Stimulated activated naive CD8-positive, alpha-beta T cell treated with anti-CD3 and anti-CD28 coated beads, Interleukin-15, amount 100 ng/mL, for 72 hours (primary cell): ENCODE measurements at places on chromosomes 12 and 14.

DNA sequence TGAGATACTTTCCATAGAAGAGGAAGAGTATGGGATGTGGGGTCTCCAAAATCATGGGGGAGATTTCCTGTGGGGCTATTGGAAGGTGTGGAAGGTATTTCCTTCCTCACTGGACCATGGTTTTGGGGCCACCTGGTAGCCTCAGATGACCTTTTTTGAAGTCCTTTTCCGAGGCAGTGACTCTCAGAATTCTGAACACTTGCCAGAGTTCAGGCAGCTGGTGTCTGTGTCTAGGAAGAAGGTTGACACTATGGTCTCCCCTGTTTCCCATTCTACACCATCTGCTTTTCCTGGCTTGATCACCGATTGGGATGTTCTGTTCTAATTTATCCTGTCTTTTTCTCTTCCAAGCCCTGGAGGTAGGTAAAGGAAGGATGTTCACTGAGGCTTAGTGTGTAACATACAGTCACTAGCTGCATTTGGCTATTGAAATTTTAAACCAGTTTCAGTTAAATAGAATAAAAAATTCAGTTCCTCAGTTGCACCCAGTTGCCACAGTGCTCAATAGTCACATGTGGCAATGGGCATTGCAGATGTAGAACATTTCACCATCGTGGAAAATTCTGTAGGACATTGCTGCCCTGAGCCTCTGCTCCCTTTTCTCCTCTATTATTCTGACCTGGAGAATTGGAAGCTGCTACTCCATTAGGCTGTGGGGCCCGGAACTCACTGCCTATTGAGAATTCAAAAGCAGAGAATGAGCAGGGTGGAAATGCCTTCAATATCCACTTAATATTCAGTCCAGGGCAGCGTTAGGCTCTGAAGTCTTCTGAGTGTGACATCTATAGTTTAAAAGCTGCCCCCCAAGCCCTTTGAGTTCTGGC, 11.0 kb upstream of the PLEKHG3 start:
- no peak for DNase-seq

- no peak for DNase-seq
Observed at GRCh38 chr14:104586832-104587620, 7.5 kb downstream of the C14orf180 start.

DNA sequence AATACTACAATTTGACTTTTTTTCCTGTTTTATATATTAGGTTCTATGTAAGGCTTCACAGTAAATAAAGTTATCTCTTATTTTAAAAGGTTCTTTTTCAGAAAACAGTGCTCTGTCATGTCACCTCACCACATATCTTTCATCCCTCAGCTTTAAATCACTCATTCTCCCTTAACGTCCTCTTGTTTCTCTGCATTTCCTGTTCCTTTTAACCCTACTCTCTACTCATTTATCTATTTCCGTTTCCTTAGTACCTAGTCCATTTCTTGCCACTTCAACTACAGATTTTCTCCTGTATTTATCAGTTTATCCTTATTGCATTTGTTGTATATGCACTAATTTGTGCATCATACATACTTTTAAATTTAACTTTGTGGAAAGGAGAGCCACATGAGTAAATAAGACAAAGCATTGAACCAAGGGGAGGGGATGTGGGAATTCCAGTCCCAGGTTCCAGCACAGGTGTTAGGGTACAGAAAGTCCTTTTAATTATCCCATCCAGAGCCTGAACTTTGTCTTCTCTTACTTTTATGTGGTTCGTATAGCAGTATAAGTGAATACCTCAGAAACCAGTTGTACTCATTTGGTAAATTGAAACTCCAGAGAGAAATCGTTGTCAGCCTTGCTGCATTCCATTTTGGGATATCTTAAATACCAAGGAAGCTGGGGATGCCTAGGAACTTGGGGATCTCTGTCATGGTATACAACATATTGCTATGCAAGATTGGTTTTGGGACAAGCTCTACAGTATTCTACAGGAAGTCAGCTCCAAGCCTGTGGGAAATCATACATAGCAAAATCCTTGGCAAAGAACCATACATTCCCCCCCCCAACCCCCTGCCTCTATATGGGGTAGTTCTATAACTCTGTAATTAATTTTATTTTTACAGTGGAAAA, 120.5 kb downstream of the DIP2B start:
- DNase-seq, result no peak

DNA sequence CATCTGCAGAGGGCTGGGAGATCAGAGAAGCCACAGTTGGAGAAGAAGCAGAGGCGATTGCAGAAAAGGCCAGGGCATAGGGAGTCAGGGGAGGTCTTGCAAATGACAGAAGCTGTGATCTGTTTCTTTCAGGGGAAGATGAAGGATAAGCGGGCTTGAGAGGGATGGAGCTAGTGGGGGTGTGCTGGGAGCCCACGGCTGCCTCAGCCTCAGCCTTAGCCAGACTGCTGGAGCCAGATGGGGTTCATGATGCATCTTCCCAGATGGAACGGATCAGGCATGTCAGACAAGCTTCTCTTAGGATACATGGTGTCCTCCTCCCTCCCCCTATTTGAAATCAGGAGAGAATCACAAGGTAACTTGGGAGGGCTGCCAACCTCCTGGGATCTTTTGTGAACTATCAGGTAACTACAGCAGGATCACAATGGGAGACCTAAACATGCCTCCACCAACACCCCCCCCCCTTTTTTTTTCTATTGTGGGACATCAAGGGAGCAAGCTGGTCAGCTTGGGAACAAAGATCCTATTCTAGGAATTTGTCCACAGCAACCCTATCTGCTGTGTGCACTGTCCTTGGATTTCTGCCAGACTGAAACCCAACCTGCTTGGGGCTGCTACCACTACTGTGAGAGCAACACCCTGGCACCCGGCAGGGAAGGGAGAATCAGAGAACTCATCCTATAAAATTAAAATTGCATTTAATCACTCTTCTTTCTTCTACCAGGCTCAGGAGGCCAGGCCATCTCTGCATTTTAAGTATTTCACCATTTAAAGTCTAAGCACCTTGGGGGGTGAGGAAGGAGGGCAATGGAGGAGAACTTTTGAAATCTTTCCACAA, 10.7 kb upstream of the ATP2A2 start:
- DNase-seq, result no peak

DNA sequence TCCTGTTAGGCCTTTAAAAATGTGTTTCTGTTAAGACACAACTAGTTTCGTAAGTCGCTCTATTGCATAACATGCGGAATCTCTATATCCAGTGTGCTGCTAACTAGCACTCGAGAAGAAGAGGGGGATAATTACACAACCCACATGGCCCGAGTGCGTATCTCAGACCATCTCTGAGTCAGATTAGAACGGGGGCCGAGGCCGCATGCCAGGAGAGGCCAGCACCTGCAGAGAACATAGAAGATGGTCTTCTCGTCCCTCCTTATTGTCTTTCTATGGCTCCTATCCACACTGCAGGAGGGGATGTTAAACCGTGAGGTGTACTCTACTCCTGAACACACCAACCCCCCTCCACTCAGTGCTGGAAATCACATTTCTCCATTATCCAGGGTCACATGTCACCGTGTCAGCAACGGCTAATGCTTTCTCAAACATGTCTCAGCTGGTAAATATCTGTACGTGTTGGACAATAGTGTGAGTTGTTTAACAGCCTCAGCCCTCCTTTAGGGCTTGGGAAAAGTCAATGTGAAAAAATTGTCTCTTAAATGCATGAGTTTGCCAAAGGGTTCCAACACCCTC, 56.3 kb downstream of the CCDC88C start:
- DNase-seq, result no peak

DNA sequence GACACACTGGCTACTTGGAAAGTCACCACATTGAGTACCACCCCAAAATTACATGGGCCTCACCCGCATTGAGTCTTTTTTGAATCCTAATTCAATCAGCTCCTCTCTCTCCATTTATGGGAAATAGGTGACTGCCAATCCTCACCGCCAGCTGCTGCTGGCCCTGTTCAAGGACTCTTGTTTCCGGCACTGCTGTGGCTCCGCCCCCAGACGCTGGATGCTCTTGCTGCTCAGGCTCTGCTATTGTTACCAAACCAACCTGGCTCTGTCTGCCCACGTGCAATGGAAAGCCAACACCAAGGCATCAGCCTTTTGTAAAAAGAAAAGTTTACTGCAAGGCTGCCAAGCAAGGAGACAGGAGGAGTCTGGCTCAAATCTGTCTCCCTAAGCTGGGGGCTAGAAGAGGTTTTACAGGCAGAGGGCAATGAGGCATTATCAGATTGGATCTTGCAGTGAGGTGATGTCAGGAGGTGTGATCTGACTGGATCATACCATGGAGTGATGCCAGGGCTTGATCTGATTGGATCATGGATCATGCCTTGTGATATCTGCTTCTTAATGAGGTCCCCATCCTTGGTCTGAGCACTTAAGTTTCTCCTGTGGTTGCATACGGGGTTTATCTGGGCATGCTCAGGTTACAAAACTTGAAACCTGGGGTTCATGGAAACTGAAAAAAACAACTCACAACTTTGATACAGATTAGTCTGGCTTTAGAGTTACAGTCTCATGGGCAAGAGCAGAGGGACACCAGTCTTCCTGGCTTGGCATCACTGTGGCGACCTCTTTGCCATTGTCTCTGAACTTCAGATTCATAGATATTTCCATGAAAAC, 117.1 kb upstream of the SLC35F4 start:
- no peak for DNase-seq

DNA sequence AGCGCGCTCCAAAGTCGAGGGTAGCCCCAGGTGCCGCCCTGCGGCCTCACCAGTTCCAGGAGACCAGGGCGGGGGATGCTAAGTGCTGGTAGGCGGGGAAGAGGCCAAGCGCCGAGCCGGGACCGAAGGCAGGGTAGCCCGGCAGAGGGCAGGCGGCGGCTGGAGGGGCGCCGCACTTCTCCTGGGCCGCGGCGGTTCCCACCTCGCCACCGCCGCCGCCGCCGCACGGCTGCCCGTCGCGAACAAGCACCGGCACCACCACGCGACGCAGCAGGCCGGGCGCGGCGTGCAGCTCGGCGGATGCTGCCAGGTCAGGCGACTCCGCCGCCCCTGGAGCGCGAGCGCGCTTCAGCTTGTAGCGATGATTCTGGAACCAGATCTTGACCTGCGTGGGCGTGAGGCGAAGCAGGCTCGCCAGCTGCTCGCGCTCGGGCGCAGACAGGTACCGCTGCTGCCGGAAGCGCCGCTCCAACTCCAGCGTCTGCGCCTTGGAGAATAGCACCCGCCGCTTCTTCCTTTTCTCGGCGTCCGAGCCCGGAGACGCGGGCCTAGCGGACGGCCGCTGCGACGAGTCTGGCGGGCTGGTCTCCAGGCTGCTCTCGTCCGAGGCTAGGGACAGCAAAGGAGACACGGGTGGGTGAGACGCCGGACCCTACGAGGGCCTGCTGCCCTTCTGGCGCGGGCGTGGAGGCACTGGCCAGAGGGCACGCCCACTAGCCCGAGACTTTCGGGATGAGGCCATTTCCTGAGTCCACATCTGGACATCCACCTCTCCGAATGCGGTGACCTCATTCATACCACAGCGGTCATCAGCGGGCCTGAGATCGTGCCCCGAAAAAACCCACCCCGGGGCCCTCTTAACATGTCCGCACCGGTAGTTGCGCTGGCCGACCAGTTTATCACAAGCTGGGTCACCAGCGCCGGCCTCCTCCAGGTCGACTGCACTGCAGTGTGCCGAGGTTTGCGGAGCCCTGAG, 1.3 kb downstream of the NKX2-8 start:
- DNase-seq, result no peak

DNA sequence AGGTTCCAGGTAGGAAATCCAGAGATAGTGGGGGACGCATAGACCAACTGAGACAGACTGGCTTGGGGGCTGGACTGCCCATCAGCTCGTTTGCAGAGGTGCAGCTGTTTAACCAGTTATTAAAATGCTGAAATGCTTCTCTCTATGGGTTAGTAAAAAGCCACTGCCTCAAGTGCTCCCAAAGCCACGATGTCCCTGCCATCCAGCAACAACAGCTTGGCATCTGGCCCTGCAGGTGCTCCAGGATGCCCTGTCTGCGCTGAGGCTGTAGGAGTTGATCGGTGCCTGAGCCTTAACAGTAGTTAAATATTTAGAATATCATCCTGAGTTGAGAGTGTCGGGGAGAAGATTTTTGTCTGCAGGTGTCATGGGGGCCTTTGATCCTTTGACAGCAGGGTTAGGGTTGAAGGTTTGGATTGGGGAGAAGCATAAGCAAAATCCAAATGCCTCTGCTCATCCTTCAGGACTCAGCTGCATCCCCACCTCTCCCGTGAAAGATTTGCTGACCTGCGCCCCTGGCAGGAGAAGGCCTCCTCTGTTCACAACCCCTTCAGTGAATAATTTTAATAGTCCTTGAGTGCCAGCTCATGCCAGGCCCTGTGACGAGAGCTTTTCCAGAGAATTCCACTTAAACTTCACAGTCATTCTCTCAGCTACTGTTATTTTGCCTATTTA, 127.3 kb upstream of the PWP1 start:
- no peak for DNase-seq

- no peak for DNase-seq
Observed at GRCh38 chr12:119700078-119700477, 32.1 kb downstream of the PRKAB1 start.

- no peak for DNase-seq
Observed at GRCh38 chr12:49615725-49616124, 7.6 kb upstream of the PRPF40B start.

DNA sequence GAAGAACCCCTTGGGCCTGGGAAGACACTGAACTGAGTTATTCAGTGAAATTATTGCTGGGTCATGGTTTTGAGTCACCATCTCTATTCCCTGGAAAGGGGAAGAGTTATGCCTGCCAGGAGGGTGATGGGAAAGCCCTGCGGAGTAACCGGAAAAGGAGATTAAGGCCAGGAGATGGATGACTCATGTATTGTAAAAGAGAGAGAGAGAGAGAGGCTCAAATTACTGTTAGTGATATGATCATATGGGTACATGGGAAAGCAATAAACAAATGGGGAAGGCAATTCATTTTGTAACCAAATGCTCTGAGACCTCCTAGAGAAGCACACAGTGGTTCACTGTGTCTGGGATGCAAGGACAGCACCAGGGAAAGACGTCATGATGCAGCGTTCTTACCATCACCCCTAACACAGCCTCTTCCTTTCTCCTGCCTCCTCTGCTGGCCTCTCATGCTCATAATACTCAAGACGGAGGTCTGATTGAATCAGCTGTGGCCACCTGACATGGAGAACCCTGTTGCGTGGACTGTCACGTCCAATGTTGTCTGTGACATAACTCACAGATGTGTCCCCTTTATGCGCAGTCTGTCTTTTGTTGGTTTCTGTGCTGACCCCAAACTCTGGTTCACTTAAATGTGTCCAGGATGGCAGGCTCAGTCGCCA, 243.7 kb downstream of the TMEM132D start:
- DNase-seq, result no peak

GRCh38 chr12:104460973-104461698, 4.4 kb downstream of the CHST11 start:
- no peak for DNase-seq
